ENCODE measurements at places on chromosomes 1 and 21. TPM values are rescaled to one million over a fixed set of nuclear protein-coding genes. Genes with fewer than 3 reads are reported as not detected.

Gene CLCA4
- total RNA-seq: not detected

Gene NEGR1
- total RNA-seq: 2.9 TPM

Gene PTGER3
- total RNA-seq: 0.47 TPM

Gene PADI2
- total RNA-seq: 0.09 TPM

Gene RNU1-1
- 2,114 TPM for total RNA-seq

Gene IGSF3
- 0.26 TPM for total RNA-seq

Gene EVI5
- total RNA-seq: 47.7 TPM

Gene SPRR3
- total RNA-seq: not detected
